NB4 (cell line): ENCODE measurements at places on chromosomes 5 and 9.

GRCh38 chr9:11868795-11869194 is 824.4 kb upstream of the TYRP1 start:
- no peak for DNase-seq

DNA sequence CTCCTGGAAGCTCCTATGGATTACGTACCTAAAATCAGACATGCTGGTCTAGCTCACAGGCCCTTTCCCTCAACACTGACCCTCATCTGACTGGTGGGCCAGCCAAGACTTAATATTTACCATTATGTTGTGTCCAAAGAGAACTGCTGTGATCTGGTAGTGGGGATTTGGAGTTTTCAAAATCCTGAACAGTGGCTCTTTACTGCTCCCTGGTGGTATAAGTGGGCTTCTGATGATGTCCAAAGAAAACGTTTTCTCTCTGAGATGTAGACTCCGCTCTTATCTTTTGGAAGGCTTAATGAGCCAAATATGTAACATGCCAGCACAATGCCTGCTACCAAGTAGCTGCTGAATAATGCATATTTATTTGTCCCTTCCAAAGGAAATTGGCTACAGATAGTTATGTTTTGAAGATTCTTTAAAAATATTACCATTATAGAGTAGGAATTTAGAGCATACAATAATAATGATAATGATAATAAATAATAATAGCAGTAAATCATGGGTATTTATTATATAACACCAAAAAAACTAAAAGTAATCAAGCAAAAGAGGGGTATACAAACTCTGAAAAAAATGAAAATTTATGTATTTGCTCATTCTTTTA is 406.6 kb upstream of the TNC start:
- DNase-seq, result peak; percentile 44

GRCh38 chr5:60402161-60402785 is 297.7 kb downstream of the DEPDC1B start:
- no peak for DNase-seq

DNA sequence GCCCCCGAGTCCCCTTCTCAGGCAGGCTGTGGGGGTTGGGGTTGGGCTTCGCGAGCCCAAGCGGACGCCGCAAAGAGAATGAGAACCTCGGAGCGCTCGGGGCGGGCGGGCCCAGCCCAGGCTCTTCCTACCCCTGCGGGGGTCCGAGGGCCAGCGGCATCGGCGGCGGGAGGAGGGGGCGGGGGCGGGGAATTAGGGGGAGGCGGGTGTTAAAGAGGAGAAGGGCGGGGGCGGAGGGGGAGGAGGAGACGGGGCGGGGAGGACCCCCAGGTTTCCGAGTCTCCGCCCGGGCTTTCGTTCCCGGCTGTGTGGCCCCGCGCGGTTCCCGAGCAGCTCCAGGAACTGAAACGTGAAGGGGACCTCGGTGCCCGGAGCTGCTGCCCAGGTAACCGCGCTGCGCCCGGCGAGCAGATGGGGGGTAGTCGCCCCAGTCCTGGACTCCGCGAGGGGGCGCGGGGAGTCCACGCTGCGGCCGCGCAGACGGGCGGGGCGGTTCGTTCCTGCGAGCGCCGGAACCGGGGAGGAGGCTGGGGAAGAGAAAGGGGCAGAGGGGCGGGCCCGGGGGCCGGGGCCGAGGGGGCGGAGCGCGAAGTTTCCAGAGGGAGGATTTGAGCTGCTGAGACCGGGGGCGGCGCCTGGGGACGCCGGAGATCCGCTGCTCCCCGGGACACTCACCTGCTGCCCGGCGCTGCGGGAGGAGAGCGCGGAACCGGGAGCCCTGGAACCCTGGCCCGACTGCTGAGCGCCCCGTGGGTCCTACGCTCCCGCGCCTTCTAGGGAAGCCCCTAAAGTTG is 38.4 kb upstream of the PLEKHG4B start:
- no peak for DNase-seq

DNA sequence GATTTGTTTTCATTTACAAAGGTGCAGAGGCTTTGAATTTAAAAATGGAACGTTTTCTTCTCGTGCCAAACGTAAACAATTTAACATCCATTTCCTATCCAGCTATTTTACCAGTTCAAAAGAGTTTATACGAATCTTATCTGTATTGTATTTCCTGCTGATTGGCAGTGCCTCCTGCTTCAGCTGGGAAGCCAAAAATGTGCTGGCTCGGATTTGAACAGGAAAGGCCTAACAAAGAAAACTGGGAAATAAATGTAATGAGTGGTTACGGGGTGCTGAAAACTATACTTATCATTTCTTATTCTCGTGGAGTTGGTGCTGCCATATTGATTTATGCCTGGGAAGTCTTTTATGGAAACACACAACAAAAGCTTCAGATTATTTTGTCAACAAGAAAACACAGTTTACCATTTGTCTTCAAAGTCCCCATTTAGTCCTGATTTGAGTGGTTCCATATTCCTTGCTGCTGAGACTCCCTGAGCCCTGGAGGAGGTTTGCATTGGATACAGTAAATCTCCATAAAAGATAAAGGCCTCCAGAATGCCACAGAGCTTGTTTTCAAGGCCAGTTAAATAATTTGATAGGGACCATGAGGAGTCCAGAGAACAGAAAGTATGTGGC is 507.4 kb downstream of the RASEF start:
- DNase-seq, result no peak
